ENCODE measurements at places on chromosomes 1 and 21. TPM values are rescaled to one million over a fixed set of nuclear protein-coding genes. Genes with fewer than 3 reads are reported as not detected.
A peak's percentile ranks its signal among the peaks of the same experiment; 100 is the strongest.

ITGB2 gene
- polyA plus RNA-seq, result 2.2 TPM

PRRC2C gene
- polyA plus RNA-seq, result 88.9 TPM

CD48 gene
- polyA plus RNA-seq, result 0.28 TPM

B3GALT2 gene
- 2.5 TPM for polyA plus RNA-seq

SEMA4A gene
- polyA plus RNA-seq, result 0.35 TPM

MX2 gene
- polyA plus RNA-seq, result 0.85 TPM

NBPF10 gene
- 1.1 TPM for polyA plus RNA-seq

LRRC7 gene
- polyA plus RNA-seq, result 0.66 TPM

CR1 gene
- polyA plus RNA-seq, result not detected

FMO5 gene
- polyA plus RNA-seq, result 1.2 TPM

DOP1B gene
- 6.0 TPM for polyA plus RNA-seq

TMIGD3 gene
- polyA plus RNA-seq, result not detected

GJA5 gene
- polyA plus RNA-seq, result 1.9 TPM

DNA sequence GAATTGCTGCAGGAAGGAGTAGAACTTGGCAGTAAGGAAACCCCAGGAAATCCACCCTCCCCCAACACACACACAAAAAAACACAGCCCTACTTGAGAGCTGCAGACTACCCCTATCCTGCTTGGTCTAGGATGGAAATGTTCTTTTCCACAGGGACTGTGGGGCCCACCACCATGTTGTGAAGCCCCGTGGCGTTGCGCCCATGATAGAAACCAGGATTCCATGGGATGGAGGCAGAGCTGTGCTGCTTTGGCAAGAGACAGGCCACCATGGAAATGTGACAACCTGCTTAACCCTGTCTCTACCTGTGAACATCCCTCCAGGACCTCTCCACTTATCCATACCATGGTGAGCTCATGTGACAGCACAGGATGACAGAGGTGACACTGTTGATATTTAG is 121.1 kb upstream of the NGF start:
- no peak for DNase-seq

GRCh38 chr1:69414574-69414973 is 153.1 kb upstream of the LRRC7 start:
- DNase-seq, result no peak

DNA sequence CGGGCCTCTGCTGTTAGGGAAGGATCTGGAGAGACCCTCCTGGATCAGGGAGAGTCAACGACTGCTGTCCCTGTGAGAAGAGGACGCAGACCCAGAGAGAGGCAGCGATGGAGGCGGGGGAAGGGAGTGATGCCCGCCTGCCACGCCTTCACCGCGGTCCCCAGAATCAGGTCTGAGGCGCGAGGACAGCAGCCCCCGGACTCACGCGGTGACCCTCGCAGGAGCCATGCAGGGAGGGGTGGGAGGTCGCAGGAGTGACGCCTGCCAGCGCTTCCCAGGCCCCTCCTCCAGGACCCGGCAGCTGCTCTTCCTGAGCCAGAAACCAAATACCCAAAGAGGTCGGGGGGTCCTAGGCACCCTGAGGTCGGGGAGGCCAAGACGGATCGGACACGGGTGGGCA is 6.2 kb upstream of the TNFRSF4 start:
- no peak for DNase-seq

DNA sequence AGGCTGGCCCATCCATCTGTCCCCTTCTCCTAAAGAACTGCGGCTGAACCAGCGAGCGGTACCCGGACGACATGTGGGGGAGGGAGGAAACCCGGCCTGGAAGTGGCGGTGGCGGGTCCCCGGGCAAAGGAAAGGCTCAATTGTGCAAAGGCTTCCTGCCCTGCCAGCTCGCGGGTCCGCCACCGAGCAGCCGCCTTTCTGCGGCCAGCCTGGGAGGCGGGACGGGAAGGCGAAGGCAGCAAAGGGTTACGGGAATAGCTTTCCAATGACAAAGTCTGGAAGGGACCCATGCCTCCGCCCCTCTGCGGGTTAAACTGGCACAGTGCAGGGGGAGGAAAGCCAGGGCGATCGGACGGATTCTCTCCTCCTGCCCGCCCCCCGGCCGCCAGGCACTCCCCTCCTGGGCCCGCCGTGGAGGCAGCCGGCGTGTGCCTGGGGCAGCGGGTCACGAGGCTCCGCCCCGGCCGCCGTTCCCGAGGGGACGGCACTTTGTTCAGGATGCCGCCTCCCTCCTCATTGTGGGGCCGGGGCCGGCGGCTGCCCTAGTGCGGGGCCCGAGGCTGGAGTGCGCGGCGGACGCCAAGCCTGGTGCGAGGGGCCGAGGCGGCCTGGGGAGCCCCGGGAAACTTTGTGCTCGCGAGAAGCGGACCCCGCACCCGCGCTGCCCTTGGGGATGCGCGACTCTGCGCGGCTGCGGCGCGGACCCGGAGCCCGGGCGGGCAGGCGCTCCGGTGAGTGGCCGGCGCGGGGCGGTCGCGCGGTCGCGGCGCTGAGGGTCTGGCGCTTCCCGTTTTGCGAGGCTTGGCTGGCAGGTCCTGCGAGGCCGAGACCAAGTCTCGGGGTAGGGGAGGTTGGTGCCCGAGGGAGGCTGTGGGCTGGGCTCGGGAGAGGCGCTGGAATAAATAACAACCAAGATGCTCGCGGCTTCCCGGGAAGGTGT is at the start of gene NAV1:
TSS of gene NAV1 (plus strand) at position 516 of the 940 bp plus-strand sequence. CDS start 83,758 bp downstream, outside the sequence.
- DNase-seq, result peak; percentile 94

GRCh38 chr1:67988066-67988465 is 62.4 kb downstream of the DIRAS3 start:
- peak; percentile 26 for DNase-seq

- DNase-seq, result no peak
Observed at GRCh38 chr1:30183895-30184294, 539.5 kb downstream of the MATN1 start.

- no peak for DNase-seq
Observed at GRCh38 chr21:31425138-31425537, 81.1 kb upstream of the TIAM1 start.

GRCh38 chr1:150808121-150808520 is at the start of gene CTSK:
TSS of gene CTSK (minus strand) at chr1:150808260. CDS start at chr1:150806805, 1,455 bp downstream.
- DNase-seq, result peak; percentile 77

DNA sequence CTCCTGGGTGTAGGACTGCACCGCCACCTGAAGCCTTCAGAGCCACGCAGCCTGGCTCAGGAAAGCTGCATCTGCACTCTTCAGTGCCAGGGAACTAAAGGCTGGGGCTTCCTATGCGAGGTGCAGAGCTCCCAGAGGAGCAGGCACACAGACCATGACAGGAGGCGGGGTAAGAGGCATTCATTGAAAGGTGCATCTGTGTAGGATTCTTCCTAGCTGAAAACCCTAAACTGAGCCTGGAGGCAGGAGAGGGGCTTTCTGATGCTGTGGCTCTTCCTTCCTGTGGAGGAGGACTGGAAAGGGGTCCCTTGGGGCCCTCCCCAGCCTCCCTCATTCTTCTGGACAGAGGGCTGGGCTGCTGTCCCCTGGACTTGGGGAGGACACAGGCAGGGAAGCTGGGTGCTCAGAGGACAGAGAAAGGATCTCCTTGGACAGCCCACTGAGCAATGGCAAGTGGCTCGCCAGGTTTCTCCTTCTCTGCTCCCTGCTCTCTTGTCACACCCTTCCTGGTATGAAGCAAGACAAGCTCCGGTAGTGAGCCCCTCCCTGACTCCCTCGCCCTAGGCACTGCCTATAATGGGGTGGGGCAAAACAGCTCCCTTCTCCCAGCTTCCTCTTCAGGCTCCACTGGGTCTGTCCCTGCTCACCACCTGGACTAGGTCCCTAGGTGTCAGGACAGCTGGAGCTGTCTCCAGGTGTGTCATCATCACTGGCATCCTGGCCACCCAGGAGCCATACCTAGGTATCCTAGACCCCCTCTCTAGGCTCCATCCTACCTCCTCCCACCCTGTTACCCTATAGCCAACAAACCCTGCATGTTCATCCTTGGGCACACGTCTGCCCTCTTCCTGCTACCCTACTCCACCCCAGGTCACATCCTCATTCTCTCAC is 20.0 kb downstream of the S100A6 start:
- DNase-seq, result no peak

DNA sequence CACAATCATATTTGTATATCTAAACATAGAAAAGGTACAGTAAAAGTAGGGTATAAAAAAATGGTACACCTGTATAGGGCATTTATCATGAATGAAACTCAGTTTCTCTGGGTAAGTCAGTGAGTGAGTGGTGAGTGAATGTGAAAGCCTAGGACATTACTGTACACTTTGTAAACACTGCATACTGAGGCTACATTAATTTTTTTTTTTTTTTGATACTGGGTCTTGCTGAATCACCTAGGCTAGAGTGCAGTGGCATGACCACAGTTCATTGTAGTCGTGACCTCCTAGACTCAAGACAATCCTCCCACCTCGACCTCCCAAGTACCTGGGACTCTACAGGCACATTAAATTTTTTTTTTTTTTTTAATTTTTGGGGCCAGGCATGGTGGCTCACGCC is 27.8 kb downstream of the FBXO28 start:
- no peak for DNase-seq

- no peak for DNase-seq
Observed at GRCh38 chr1:41483960-41484401, 502 bp downstream of the EDN2 start.

- no peak for DNase-seq
Observed at GRCh38 chr1:29634324-29634723, 398.0 kb downstream of the PTPRU start.

- no peak for DNase-seq
Observed at GRCh38 chr1:243394601-243395464, 139.0 kb downstream of the SDCCAG8 start.

- no peak for DNase-seq
Observed at GRCh38 chr1:109396871-109397580, 692 bp downstream of the SORT1 start.

- no peak for DNase-seq
Observed at GRCh38 chr1:44832056-44832705, 10.9 kb downstream of the PTCH2 start.

GRCh38 chr1:40096977-40097782 is at the start of gene PPT1:
TSS of gene PPT1 (minus strand) at chr1:40097252. CDS start at chr1:40097238, 14 bp downstream.
- peak; percentile 89 for DNase-seq

DNA sequence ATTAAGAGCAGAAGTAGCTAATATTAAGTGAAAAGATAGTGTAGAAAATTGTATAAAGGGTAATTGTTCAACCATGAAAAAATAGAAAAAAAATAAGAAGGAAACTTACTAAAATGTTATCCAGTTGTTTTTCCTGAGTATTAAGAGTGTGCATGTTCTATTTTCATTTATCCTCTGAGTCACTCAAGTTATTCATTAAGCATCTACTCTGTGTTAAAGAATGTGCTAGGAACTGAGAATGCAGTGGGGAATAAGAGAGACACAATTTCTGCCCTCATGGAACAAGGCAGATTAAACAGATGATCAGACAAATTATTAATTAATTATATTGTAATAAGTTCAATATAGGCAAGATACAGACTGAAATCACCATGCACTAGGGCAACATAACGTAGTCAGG is 10.8 kb upstream of the PIGK start:
- DNase-seq, result peak; percentile 27

- DNase-seq, result no peak
Observed at GRCh38 chr1:35706846-35707600, 11.7 kb downstream of the C1orf216 start.

DNA sequence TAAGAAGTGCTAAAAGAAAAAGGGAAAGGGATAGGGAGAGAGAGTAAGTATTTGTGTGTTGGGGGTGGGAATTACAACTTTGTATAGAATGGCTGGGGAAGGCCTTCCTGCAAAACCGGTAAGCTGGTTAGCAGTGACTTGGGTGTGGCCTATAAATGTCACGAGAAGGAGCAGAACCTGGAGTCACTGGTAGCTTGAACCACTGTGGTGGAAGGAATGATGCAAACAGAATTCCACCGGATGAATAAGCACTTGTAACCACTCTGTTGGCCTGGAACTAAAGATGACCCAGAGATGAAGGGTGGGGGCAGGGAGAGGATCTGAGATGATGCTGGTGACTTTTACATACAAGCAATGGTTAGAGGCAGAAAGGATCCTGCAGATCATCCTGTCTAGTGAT is 8.9 kb downstream of the XKR8 start:
- peak; percentile 97 for DNase-seq

GRCh38 chr1:97904534-97904933 is 16.3 kb downstream of the DPYD start:
- DNase-seq, result peak; percentile 74

DNA sequence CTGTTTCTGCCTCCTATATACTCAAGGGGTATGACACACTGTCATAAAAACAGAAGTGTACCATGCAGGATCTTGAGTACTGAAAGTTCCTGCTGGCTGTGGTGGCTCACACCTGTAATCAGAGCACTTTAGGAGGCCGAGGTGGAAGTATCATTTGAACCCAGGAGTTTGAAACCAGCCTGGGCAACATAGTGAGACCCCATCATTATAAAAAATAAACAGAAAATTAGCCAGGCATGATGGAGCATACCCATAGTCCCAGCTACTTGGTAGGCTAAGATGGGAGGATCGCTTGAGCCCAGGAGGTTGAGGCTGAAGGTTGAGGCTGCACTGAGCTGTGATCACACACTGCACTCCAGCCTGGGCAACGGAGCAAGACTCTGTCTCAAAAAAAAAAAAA is 20.1 kb downstream of the ERI3 start:
- no peak for DNase-seq

GRCh38 chr1:8019229-8019620 is 6.9 kb downstream of the ERRFI1 start:
- no peak for DNase-seq

DNA sequence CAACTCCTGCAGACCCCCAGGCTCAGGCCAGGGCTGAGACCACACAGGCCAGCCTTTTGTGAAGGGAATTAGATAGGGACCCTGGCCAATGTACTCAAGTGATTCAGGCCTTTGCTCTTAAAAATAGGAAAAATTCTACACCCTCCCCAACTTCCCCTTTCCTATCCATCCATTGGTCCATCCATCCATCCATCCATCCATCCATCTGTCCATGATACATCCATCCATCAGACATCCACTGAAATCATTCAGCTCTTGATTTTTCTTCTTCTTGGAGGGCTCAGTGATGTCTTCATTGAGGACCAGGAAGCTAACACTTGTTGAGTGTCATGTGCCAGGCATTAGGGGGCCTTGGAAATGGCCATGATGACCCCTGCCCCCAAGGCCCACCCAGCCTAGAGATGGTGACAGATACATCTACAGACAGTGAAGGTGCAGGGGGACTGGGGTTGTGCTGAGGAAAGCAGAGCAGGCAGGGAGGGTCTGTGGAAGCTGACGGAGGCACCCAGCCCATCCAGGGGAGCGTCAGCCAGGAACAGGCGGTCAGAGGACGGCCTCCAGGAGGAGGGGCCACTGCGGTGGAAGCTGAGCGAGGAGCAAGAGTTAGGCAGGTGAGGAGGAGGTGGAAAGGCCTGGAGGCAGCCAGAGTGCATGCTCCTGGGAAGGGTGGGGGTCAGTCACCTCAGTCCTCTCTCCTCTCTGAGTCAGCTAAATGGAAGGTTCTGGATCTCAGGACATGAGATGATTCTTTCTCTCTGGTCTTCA is 81.9 kb downstream of the EPHB2 start:
- DNase-seq, result no peak

- DNase-seq, result peak; percentile 46
Observed at GRCh38 chr1:178126261-178126660, 32.4 kb downstream of the RASAL2 start.

All from GM23248 (cell line).